ENCODE measurements at places on chromosomes 4 and X.

GRCh38 chrX:154121207-154121606, 22.8 kb upstream of the OPN1LW start:
- DNase-seq = no peak

- no peak for DNase-seq
These were observed 326.0 kb downstream of the ACTRT1 start for GRCh38 chrX:127726227-127726626.

DNA sequence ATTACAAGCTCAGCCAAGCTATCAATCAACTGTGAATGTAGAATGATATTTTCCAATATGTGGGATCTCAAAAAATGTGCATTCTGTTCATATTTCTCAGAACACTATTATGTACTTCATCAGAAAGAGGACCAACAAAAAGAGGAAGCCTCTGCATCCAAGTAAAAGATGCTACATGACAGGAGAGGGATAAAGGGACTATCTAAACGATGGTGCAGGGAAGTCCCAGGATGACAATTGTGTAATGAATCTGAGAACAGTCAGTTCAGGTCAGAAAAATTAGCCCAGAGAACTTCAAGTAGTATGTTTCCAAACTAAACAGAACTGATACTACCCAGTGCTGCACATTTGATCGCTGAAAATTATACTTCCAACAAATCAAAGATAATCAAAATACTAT, 127.0 kb downstream of the ZNF330 start:
- DNase-seq = no peak

- no peak for DNase-seq
These were observed 1234.2 kb downstream of the FAM133A start for GRCh38 chrX:94908171-94908570.

DNA sequence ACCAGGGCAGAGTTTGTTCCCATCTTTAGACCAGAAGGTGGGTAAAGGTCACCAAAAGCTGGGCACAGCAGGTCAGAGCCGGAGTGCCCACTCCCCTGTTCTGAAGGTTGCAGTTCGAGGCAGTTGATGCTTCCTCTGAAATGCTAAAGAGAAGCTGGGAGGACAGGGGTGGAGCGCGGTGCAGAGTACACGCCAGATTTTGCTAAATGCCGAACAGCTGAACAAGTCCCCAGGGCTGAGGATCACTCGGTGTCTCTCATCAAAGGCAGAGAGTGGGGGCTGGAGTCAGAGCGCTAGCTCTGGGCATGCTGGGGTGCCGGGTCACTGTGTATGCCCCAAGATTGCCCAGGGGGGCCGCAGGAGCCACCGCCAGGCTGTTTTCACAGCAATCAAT, 197.0 kb downstream of the BCOR start:
- peak; percentile 65 for DNase-seq

DNA sequence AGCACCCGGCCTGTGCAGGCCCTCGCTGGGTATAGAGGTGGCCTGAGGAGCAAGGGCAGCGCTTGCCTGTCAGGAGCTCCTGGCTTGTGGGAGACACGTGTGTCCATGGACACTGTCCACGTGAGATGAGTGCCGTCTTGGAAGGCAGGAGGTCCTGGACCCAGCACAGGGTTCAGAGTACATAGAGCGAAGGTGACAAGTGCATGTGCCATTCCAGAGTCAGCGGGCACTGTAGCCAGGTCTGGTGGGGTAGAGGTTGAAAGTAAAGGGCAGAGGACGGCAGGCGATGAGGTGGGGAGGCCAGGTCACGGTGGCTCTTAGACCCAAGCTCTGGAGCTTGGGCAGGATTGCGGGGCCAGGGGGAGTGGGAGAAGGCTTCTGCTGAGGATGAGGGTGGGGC, 28.4 kb upstream of the TADA2B start:
- DNase-seq = no peak

DNA sequence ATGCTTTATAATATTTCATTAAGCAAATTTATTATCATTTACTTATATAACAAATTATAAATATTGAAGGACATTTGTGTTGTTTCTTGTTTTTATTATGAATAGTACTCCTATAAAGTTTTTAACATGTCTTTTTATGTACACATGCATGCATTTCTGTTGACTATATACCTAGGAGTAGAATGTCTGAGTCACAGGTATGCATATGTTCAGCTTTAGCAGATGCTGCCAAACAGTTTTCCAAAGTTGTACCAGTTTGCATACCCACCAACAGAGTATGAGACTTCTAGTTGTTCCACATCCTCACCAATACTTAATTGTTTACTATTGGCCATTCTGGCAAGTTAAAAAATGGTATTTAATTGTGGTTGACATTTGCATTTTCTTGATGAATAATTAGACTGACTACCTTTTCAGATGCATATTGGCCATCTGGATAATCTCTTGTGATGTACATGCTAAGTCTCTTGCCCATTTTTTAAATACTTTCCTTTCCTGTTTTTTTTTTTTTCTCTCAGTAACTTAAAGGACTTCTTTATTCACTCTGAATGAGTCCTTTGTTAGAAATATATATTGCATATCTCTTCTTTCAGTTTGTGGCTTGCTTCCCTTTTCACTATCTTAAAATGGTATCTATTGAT, 132.2 kb upstream of the TRIM2 start:
- no peak for DNase-seq

DNA sequence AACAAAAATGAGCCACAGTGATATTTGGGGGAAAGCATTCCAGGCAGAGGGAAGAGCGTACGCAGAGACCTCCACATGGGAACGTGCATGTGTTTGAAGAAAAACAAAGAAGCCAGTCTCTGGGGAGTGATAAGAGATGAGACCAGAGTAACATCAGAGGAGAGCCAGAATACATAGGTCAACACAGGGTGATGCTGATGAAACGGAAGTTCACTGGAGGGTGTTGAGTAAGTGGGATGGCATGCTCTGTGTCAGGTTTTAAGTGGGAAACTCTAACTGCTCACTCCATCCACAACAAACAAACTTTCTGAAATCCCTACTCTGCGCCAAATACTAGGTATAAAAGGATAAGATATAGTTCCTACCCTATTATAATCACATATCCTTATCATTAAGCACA, 110.0 kb downstream of the ARHGAP6 start:
- no peak for DNase-seq

GRCh38 chr4:1460967-1461868, 55.0 kb upstream of the NKX1-1 start:
- no peak for DNase-seq
